ENCODE measurements at places on chromosomes 2 and 18.

GRCh38 chr2:176991411-176991810 lies 221.2 kb upstream of the HNRNPA3 start:
- no peak for DNase-seq

DNA sequence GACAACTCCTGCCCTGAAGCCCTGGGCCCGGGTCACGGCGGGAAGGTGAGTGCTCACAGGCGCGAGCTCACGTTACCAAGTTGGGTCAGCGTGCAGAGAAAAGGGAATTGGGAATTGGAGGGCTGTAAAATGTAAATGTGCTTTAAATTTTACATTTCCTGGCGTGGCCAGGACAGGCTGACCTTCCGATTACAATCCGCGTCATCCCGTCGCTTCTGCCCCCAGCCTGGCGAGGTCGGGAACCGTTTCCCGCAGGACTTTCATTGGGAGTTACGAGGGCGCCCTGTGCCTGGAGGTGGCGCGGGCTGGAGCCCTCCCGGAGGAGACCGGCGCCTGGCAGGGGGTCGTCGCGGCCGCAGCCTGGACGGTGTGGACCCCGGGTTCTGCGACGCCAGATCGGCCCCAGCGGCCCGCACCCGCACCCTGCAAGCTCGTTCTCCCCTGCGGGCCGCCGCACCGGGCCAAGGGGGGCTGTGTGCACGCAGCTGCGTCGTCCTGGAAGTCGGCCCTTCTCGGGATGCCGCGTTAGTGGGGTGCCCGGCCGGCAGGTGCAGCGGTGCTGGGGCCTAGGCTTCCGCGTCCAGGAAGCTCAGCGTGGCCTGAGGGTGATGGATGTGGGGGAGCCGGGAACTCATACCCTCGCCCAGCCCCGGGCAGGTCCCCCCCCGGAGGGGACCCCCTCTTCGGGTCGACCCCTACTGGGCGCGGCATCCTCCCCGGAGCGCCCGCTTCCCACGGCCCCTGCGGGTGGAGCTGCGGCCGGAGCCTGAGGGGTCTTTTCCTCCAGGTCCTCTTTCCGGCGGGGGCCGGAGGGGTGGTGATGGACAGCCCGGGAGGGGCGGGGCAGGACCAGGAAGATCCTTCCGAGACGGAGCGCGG lies 63.9 kb downstream of the LRRFIP1 start:
- no peak for DNase-seq

DNA sequence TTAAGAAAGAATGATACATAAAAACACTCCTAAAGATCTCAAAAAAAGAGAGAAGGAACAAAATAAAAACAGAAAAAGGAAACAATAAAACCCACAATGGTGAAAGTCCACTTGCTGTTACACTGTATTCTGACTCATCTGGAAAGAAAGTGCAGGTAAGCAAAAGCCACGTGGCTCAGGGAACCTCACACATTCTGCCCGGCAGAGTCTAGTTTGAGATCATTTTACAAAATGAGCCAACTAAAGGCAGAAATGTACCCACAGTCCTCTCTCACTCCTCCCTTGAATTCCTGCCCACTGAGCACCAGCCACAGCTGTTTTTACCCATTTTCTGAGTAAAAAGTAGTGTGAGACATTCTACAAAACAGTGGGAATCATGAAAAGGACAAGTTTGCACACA lies 10.0 kb downstream of the KCNH7 start:
- no peak for DNase-seq

DNA sequence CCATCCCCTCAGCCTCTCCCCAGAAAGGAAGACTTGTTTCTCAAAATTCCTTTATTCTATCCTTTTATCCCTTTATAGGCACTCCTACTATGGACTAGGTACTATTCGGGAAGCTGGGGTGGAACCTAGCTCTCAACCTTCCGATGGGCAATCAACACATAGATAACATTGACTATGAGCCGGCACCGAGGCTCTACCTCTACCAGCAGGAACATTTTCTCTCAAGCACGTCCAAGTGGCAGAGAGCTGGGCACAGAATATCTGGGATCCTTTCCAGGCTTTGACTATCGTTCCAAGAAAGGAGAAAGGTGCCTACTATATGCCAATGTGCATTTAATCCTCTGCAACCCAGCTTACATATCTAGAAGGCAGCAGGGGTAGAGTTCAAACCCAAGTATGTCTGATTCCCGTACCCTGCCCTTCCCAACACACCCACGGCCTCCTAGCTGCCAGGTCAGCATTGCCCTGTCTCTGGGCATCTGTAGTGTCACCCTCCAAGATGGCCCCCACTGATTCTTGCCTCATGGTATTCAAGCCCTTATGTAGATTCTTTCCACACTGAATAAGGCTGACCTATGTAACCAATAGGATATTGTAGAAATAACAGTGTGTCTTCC lies 28.3 kb downstream of the TNS1 start:
- no peak for DNase-seq

DNA sequence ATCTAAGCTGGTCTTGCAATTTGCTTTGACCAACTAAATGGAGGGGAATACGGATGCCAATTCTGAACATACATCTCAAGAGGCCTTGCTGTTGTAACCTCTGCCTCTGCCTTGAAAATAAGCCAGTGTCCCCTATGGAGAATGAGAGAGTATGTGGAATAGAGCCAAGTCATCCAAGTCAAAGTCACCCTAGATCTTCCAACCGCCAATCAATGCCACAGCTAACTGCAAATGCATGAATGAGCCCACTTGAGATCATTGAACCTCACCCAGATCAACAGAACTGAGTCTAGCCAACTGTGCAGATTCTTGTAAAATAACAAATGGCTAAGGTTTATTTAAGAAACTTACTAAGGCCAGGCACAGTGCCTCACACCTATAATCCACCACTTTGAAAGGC lies 139.8 kb upstream of the TANK start:
- no peak for DNase-seq

DNA sequence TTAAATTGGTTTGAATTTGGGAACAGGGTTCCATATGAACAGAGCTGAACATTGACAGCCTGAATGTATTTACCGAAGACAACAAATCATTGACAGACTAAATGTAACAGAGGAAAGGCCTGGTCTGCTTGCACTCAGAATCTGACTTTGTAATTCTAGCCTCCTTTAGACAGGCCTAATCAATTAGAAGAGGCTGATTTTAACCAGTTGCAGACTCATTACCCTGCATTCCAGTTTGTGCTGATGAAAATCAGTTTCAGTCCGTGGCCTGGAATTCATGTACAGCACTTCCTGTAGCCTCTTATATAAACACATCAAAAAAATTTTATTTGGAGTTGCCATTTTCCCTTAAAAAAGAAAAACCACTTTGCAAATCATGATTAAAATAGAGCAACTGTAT lies 93.1 kb upstream of the ZFP36L2 start:
- no peak for DNase-seq

DNA sequence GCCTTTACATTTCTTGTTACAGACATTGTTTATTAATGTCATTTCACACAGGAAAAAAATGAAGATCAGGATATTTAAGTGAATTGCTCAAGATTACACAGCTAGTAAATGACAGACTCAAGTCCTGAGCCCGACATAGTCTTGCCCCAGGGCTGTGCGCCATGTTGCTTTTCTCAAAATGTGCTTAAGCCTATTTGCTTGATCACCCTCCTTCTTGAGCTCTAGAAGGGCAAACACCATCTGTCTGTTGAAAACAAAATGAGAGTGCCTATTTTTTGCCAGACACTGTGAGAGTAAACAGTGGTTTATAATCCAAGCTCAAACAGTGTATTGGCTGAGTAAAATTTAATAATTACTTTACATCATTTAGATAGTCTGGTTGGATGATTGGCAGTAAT lies 34.8 kb upstream of the HNMT start:
- DNase-seq, result peak; percentile 7

- no peak for DNase-seq
Measured at GRCh38 chr2:219784178-219784577, 156.7 kb downstream of the SLC4A3 start.

- DNase-seq, result no peak
Measured at GRCh38 chr2:197378086-197378485, 56.7 kb downstream of the SF3B1 start.

- no peak for DNase-seq
Measured at GRCh38 chr18:66640431-66640830, 36.5 kb upstream of the CDH19 start.

- DNase-seq, result no peak
Measured at GRCh38 chr2:241759067-241759807, 17.4 kb upstream of the GAL3ST2 start.

- DNase-seq, result no peak
Measured at GRCh38 chr2:227344231-227344630, 19.2 kb downstream of the MFF start.

DNA sequence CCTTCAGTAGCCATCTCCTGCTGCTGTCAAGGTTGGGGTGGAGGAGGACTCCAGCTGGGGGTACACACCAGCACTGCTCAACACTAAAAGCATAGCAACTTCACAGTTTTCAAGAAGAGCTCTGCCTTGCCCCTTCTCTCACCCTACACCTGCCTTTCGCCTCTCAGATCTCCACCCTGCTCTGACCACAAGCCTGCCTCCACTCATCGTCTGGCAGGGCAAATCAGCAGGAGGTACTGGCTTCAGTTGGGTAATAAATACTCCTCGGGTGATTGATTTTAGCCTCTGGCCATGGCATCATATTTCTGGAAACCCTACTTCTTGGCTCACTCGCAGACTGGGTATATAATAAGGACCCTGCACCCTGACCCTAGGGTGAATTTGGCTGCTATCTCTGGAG lies 3.1 kb upstream of the PRKAG3 start:
- no peak for DNase-seq

GRCh38 chr2:100639588-100640390 lies 77.0 kb downstream of the PDCL3 start:
- DNase-seq, result no peak

- no peak for DNase-seq
Measured at GRCh38 chr2:175948191-175948590, 53.9 kb downstream of the LNPK start.

DNA sequence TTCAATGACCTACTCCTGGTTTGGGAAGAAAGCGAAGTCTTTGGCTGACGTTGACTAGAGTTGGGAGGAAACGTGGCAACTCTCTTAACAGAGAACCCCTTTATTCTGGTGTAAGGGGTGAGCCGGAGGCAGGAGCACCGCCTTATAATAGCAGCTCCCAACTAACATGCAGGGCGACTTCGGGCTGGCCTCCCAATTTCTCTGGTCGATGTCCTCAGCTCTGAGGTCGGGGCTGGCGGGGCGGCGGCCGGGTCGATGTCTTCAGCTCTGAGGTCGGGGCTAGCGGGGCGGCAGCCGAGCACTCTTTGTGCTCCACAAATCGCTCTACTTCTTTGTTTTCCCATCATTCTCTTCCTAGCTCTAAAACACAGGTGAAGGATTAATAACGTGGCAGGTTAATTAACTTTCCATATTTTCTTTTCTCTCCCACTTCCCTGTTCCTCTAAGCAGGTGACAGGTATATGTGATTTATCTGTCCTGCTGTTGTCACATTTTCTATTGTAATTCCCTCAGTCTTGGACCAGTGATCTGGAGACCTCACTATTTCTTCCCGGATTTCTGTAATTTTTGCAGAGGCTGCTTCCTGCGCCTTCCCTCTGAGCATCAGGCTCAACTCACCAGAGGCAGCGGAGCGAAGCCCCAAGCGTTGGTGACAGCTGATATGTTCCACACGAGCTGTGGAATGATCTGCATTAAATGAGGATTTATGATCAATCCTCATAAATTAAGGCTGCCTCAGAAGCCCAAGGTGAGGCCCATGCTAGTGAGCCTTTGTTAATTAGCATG lies 64.3 kb downstream of the ACKR3 start:
- no peak for DNase-seq

- DNase-seq, result no peak
Measured at GRCh38 chr2:50215736-50216135, 816.2 kb downstream of the NRXN1 start.

DNA sequence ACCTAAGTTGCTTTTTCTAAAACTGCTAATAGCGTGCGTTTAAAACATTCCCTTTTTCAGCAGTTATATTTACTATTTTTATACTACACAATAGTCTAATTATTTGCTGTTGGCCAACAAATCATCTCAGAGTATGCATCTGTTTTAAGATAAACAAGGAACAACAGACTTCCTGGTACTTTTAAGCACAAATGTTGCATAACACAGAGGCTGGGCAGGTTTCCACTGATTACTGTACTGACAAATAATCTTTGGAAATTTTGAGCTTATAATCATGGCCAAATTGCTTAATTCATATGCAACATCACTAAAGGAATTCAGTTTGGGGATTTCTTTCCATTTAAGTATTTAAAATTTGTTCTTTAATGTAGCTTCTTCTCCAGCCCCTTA lies 737.4 kb upstream of the SALL3 start:
- DNase-seq, result no peak

DNA sequence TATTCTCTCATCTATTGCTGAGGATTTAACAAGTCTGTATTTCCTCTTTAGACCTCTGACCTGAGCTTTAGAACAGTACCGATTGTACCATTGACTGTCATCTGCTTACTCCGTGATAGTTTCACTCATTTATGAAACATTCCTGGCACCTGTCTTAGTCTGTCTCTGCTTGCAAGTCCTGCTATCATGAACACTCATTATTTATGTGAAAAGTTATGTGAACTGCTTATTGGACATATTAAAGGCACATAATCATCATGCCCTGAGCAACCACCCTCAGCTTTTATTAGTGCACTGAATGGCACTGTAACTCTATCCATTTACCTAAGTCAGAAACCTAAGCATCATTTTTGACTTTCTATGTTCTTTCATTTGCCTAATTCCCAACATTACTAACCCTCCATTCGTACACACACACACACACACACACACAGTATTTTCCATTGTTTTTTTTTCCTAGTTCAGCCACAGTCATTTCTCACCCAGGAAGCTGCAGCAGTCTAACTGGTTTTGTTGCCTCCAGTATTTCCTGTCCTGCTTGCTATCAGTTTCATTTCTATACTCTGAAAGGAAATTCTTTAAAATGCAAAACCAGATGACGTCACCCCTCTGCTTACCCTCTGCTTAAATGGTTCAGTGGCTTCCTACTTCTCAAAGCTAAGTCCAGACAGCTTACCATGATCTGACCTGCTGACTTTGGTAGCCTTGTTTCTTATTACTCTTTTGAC lies 146.1 kb downstream of the HAUS1 start:
- no peak for DNase-seq

DNA sequence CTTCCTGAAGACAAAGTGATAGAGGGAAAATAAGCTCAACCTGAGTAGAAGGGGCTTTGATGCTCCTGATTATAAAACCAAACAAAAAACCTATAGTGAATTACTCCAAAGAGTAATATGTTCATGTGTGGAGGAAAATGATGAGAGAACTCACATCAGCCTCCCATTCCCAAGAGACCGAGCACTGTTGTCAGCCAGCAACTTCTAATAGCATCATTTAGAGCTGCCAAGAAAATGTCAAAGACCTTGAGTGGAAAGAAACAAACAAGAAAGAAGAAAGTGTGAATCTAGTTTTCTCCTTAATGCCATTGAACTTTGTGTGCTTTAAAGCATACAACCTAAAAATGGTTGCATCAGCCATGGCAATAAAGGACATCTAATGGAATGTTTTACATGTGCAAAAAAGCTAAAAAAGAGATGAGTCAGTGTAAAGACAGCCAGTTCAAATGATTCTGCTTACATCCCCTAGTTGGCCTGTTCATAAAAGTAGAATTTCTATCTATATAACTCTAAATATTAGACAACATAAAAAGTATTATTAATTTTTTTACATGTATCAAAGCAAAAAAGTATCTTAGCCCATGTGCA lies 1066.2 kb downstream of the TDRD15 start:
- DNase-seq, result no peak

GRCh38 chr2:11764359-11764758 lies 17.9 kb downstream of the LPIN1 start:
- peak; percentile 37 for DNase-seq

GRCh38 chr2:74991977-74992376 lies 33.5 kb downstream of the POLE4 start:
- no peak for DNase-seq

Measured in NCI-H2081 (cell line).